ENCODE measurements at places on chromosomes 1 and 21. TPM values are rescaled to one million over a fixed set of nuclear protein-coding genes. Genes with fewer than 3 reads are reported as not detected.

Gene TMEM82
- total RNA-seq = not detected

- no peak for DNase-seq
Measured at GRCh38 chr1:216660561-216660960, 62.7 kb downstream of the ESRRG start.

DNA sequence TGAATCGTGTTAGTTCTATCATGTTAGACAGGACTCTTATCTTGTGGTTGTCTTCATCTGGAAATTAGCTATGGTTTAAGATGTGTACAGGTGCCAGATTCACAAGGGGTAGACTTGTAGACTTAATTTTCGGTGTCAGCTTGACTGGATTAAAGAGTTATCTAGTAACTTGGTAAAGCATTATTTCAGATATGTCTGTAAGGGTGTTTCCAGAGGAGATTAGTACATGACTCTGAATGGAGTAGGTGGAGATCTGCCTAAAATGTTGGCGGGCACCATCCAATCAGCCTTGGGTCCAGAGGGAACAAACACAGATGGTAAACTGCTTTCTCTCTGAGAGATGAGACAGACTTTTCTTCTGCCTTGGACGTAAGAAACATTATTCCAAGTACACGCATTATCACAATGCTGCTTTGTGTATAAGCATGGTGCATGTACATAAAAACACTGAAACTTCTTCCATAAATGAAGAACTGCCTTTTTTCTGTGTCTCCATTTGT is 434.6 kb downstream of the SMYD3 start:
- DNase-seq = no peak

Gene TMEM79
- total RNA-seq = 10.5 TPM

Gene GPR37L1
- total RNA-seq = not detected

Gene HORMAD1
- not detected for total RNA-seq

Gene OLFML3
- 0.11 TPM for total RNA-seq

Gene NEXN
- total RNA-seq = 2.1 TPM

GRCh38 chr1:233540816-233541215 is 73.1 kb upstream of the KCNK1 start:
- DNase-seq = no peak

DNA sequence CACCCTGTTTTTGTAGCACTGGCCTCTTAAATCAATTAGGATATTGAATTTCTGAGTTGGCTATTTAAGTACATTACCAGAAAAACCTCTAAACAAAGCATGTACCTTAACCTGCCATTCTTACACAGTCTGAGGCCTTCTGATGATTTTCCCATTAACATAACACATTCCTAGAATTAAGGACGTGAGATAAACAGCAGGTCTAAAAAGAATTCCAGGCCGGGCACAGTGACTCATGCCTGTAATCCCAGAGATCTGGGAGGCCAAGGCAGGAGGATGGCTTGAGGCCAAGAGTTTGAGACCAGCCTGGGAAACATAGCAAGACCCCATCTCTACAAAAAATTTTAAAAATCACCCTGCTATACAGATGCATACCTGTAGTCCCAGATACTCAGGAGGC is 18.0 kb upstream of the LRRC8D start:
- DNase-seq = no peak

GRCh38 chr1:151369621-151370048 is 2.9 kb downstream of the SELENBP1 start:
- DNase-seq = no peak

Gene DDAH1
- 0.11 TPM for total RNA-seq

Gene JAM2
- 1.2 TPM for total RNA-seq

DNA sequence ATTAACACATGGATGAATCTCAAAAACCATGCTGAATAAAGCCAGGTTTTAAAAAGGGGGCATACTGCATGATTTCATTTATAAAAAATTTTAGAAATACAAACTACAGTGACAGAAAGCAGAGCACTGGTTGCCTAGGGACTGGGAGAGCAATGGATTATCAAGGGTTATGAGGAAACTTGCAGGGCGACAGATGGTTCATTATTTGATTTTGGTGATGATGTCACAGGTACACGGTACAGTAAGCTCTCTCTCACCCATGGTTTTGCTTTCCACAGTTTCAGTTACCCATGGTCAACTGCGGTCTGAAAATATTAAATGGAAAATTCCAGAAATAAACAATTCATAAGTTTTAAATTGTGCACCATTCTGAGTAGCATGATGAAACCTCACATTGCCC is 14.1 kb downstream of the VAMP4 start:
- no peak for DNase-seq

- DNase-seq = no peak
Measured at GRCh38 chr1:180081474-180081873, 73.2 kb upstream of the QSOX1 start.

DNA sequence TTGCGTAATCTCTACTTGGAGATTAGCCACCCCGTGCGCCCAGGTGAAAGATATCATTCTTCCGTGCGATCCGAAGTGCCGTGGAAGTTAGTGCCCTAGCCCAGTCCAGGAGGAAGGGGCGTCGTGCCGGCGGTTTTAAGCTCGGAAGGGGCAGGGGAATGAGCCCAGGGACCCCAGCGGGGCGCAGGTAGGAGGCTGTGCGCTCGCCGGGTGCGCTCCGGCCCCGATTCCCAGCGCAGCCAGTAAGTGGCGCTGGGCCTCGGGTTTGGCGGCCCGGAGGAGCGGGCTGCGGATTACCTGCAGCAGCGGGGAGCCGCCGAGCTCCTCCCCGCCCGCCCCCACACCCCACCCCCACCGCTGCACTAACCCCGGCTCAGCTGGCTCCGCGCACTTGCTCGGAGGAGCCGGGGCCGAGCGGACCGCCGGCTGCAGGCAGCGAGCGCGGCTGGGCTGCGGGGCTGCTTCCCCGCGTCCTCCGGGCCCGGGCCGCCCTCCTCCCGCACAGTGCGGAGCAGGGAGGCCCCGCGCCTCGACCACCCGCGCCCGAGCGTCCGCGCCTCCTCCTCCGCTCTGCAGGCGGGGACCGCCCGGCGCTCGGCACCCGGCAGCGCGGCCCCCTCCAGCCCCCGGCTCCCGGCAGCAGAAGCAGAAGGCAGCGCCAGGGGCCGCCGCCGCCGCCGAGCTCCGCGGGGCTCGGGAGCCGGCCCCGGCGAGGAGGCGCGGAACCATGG is at the start of gene RYR2:
Gene RYR2 (plus strand): TSS at position 390 of the 731 bp plus-strand sequence. CDS start 338 bp downstream, at position 728.
- DNase-seq = peak; percentile 52

GRCh38 chr1:207847116-207847515 is 63.8 kb downstream of the CD34 start:
- no peak for DNase-seq

GRCh38 chr1:111222308-111223125 is 5.0 kb upstream of the CHI3L2 start:
- peak; percentile 91 for DNase-seq

- peak; percentile 21 for DNase-seq
Measured at GRCh38 chr1:212037900-212038299, 2.4 kb downstream of the DTL start.

GRCh38 chr1:41830726-41831125 is 88.0 kb downstream of the HIVEP3 start:
- DNase-seq = no peak

- DNase-seq = no peak
Measured at GRCh38 chr1:13867603-13868002, 167.6 kb downstream of the PRDM2 start.

Gene EVA1C
- 9.3 TPM for total RNA-seq

- DNase-seq = no peak
Measured at GRCh38 chr1:181015251-181015615, 7.4 kb downstream of the STX6 start.

GRCh38 chr1:17123196-17124045 is 4.2 kb upstream of the PADI2 start:
- DNase-seq = no peak

GRCh38 chr1:233281711-233282581 is 13.6 kb downstream of the PCNX2 start:
- DNase-seq = peak; percentile 46

DNA sequence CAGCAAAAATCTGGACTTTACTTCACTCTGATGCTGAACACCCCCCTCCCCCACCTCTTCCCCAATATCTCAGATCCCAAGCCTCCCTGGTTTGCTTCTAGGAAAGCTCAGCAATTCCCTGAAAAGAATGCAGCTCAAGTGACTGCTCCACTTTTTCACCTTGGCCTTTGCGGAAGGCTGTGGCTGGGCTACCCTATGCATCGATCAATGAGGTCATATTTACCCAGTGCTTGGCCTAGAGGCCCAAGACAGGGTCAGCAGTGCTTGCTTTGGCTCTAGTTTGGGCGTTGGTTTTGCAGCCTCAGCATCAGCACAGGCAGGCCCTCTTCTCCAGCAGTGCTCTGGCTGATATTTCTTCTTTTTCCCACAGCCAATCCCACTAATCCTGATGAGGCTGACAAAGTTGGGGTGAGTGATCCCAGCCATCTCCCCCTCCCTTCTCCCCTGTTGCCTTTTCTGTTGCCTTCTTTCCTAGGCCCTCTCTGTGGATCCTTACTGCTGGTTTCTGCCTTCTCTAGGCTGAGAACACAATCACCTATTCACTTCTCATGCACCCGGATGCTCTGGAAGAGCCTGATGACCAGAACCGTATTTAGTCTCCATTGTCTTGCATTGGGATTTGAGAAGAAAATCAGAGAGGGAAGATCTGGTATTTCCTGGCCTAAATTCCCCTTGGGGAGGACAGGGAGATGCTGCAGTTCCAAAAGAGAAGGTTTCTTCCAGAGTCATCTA is 14.2 kb downstream of the FCGR2B start:
- DNase-seq = no peak

GRCh38 chr1:156836041-156836654 is 19.5 kb upstream of the SH2D2A start:
- peak; percentile 70 for DNase-seq

DNA sequence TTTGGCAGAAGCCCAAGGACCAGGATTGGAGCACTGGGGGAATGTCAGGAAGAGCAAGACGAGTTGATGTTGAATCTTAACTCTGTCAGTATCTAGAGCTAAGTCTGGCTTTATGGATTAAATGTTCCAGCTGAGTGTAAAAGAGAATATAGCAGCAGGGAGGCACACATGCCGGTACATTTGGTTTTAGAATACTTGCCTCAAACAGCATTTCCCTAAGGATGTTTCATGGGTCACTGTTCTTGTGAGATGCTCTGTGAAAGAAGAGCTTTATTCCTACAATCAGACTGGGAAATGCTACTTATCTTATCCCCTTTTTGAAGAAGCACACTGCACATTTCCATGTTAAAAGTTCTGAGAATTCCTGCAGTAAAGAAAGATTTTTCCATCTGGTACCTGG is 440.3 kb upstream of the B3GALT2 start:
- DNase-seq = no peak

Gene C1orf115
- total RNA-seq = 0.78 TPM

DNA sequence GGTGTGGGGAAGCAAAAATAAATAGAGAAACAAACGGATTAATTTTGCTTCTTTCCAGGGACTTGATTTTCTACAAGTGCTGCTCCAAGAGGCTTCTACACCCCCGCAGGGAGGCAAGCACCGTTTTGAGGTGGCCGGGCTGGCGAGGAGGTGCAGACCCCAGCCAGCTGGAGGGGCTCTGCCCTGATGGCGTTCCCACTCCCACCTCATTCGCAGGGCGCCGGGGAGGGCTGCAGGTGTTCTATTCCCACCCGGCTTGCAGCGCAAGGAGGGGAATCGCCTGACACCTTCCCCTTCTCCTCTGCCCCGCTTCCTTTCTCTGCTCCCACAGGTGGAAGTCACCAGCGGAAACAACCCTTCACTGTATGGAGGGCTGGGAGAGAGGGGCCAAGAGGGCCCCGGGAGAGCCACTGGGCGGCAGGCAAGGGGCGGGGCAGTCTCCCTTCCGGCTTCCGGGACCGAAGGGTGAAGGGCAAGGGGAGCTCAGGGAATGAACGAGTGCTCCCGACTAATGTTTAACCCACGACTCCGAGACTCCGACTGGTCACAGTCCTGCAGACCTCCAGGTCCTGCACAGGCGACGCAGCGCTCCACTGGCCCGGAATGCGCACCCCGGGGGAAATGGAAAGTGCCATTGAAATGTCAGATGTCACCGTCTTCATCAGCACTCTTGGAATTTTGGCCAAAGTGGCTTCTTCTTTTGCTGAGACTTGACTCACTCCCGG is 29.1 kb downstream of the TEX35 start:
- DNase-seq = peak; percentile 64

Gene OR6K3
- total RNA-seq = not detected

- DNase-seq = peak; percentile 16
Measured at GRCh38 chr1:183697814-183698590, 44.9 kb upstream of the APOBEC4 start.

DNA sequence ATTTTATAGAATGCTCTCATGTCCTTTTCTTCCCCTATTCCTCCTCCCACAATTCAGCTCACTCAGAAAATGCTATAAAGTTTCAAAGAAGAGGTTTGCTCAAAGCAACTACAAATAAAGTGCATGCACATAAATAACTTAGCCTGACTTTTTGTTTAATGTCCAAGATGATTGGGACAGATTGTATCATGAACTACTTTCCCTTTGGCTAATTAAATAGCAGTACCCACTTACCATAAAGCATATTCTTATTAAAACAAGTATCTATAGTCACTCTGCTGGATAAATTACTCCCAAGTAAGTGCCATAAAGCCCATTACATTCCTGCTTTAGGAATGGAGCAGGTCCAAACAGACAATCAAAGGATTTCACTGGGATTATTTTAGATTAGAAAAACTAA is 576.0 kb downstream of the LMO4 start:
- DNase-seq = no peak

Gene EXTL2
- 4.5 TPM for total RNA-seq

GRCh38 chr1:88375977-88376376 is 308.1 kb upstream of the PKN2 start:
- DNase-seq = no peak

Measured in activated CD4-positive, alpha-beta T cell treated with anti-CD3 and anti-CD28 coated beads for 36 hours (primary cell).